ENCODE measurements at places on chromosomes 7 and 10.
A peak's percentile ranks its signal among the peaks of the same experiment; 100 is the strongest.

DNA sequence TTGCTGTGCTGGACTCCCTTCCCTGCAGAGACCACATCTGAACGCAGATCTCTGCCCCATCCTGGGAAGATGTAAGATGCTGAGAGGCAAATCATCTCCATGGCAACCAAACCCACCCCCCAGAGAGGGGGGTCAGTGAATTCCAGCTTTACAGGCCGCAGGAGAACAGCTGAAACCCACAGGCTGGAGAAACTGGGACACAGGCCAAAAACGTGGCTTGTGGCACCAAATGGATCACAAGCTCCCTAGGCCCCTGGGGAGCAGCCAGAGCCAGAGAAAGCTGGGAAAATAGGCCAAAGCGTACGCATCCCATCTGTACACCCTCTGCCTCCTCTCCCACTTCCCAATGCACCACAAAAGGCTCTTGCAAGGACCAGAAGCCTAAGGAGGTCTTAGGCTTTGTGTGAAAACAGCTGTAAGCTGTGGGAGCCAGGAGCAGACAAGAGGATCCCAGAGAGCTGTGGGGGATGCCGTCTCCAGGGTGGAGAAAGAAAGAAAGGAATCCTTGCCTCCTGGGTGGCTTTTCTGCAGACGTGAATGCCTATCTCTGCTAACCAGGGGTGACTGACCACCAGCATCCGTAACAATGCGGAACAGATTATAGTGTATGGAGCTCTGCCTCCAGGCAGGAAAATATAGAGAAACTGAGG lies 59.5 kb downstream of the TMEM130 start:
- DNase-seq = no peak

- DNase-seq = no peak
These were observed 16.7 kb downstream of the UBTD1 start for GRCh38 chr10:97515271-97515978.

- DNase-seq = no peak
These were observed 190.6 kb downstream of the HERPUD2 start for GRCh38 chr7:35504365-35504764.

DNA sequence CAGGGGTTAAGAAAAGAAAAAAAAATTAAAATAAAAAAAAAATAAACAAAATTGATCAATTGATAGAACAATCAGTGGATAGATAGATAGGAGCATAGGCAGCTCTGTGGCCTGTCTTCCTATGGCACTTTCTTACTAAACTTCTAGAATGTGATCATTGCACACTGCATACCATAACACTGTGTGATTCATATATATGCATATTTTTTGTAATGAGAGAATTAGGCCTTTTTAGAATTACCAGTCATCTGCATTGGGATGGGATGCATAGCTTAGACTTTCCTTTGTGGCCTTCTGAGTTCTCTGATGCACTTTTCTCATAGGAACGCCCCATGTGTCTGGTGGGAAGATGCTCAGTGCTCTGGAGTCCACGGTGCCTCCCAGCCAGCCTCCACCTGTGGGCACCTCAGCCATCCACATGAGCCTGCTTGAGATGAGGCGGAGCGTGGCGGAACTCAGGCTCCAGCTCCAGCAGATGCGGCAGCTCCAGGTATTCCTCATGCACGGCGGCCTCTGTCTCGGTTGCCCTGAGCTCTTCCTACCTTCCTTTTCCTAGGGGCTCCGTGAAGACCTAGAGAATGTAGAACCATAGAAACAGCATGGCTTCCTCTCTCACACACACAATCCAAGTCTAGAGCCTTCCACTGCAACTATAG lies 222.5 kb downstream of the ARHGAP21 start:
- no peak for DNase-seq

- no peak for DNase-seq
These were observed 519.6 kb downstream of the REEP3 start for GRCh38 chr10:64040781-64041180.

- DNase-seq = no peak
These were observed 54.1 kb downstream of the LAMB1 start for GRCh38 chr7:107948645-107949442.

- DNase-seq = no peak
These were observed 60.0 kb downstream of the PRF1 start for GRCh38 chr10:70542565-70542938.

GRCh38 chr7:30853576-30853975 lies 58.1 kb upstream of the AQP1 start:
- no peak for DNase-seq

DNA sequence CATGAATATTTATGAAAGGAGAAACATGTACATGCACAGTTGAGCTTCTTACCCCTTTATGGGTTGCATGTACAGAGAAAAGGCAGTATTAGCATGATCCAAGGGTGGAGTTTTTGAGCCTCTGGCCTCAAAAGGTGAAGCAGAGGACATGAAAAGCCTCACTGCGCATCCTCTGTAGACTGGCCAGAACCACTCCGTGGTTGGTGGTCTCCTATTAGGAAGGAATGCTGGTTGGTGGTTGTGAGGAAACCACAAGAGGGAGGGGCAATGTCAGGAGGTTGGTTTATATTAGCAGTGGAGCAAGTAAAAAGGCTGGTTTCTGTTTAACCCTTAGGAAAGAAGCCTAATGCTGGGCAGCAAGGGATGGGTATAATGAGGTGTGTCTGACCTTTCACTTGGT lies 37.5 kb downstream of the AHCYL2 start:
- no peak for DNase-seq

GRCh38 chr7:38154278-38154677 lies 23.8 kb upstream of the STARD3NL start:
- DNase-seq = no peak

- DNase-seq = no peak
These were observed 384.4 kb downstream of the PARD3 start for GRCh38 chr10:34430685-34431084.

DNA sequence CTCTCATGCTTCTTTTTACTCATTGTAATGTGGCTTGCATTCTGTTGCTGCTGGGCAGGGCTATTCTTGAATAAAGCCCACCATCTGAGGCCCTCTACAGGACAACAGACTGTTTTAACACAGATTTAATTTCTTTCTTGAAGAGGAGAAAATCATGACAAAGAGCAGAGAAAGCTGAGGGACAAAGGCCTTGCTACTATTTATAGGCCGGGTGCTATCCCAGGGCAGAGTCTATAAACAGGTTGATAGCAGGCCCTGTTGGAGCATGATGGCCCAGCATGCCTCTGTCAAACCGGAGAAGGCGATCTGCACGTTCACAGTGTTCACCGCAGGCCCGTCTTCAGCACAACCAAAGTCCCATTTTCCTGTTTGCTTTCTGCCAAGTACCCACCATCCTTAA lies 3.0 kb downstream of the VIPR2 start:
- DNase-seq = no peak

- DNase-seq = no peak
These were observed 743 bp downstream of the RBM17 start for GRCh38 chr10:6089334-6090219.

- no peak for DNase-seq
These were observed 38.3 kb downstream of the LRRC72 start for GRCh38 chr7:16564909-16565426.

GRCh38 chr10:101224910-101225823 lies 4.1 kb downstream of the LBX1 start:
- DNase-seq = no peak

DNA sequence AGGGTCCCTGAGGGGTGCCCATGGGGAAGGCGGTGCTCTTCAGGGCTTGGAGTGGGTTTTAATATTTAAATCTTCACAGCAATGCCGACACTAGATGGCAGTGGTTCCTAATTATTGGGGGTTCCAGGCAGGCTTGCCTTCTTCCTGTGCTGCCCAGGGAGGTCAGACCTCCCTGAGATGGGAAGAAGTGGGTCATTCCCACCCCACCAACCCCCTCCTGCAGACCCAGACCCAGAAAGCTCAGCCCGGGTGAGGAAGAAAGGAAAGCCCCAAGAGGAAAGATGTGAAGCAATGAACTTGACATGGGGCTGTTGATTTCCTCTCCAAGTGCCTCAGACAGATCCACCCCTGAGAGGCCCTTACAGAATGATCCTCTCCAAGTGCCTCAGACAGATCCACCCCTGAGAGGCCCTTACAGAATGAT lies 85.1 kb upstream of the LANCL2 start:
- peak; percentile 22 for DNase-seq

DNA sequence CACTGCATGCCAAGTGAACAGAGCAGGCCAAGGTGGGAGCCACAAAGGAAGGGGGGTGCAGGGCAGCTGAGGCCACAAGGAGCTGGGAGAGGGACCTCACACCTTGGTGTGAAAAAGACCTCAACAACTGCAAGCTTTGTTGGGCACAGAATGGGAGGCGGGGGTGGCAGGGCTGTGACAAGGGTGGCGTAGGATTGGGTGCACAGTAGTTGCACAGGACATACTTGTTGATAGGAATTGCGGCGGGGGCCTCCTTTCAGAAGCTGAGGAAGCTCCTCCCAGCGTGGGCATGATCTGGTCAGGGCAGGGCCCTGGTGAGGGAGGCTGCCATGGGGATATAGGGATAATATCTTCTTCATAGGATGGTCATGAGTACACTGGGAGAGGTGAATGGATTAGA lies 25.8 kb downstream of the POLL start:
- DNase-seq = no peak

DNA sequence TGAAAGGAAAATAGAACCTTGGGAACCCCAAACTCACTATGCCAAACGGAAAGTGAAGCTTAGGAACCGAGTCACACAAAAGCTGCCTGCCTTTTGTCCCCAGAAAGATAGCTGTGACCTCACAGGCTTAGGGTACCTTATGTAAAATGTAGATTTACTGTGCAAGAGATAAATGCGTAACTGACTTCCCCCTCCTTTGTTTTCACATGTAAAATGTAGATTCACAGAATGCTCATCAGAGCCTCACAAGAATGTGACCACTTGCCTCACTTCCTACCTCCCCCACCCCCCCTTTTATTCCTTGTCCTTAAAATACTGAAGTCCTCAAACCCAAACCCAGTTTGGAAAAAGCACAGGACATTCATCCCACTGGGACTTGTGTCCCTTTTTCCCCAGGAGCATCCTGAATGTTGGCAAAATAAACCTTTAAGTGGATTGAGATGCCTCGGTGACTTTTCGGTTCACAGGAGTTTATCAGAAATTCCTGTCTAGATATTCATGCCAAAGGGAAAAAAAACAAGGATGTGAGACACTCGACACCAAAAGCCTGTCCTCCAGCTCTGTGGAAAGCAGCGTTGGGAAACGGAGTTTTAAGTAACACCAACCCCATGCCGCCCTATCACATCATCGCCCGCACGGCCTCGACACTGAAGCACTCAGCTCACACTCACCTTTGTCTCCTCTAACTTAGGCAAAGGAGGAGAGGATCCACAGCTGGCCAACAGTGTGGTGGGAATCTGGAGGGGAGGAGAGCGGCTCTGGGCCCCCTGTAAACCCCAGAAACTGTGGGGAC lies 45.9 kb downstream of the SVIL start:
- no peak for DNase-seq

GRCh38 chr7:108193594-108194498 lies 63.7 kb upstream of the LAMB4 start:
- no peak for DNase-seq

DNA sequence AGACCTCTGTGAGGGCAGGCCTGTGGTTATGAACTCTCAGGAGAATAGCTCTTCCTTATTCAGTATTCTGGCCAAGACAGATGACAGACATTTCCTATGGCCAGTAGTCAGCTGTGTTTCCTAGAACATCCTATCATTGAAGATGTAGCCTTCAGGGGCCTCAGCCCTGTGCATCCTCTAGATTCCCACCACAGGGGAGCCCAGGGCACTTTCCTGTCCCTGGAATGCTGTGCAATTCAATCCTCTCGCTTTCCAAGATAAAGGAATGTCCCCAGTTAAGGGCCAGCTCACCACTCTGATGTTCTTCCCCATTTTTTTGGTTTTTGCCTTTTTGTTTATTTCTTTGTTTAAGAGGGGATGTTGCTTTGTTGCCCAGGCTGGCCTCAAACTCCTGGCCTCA lies 578.8 kb upstream of the C7orf33 start:
- no peak for DNase-seq

DNA sequence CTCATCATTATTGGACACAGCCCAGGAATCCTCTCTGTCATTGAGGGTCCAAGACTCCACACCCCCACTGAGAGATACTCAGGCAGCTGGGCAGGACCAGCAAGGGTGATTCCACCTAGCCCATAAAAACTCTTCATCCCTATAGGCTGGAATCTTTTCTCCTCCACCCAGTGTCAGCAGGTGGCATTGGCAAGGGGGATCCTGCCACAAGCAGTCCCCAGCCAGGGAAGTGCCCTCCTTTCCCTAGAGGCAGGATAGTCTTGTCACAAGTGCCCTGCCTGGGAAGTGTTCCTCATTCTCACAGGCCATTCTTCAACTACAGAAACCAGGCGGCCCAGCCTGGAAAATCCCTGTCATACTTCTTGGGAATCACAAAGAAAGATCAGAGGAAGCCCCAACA lies 533.6 kb downstream of the GRID1 start:
- no peak for DNase-seq

GRCh38 chr10:47409171-47409865 lies 25.2 kb upstream of the ZNF488 start:
- no peak for DNase-seq

DNA sequence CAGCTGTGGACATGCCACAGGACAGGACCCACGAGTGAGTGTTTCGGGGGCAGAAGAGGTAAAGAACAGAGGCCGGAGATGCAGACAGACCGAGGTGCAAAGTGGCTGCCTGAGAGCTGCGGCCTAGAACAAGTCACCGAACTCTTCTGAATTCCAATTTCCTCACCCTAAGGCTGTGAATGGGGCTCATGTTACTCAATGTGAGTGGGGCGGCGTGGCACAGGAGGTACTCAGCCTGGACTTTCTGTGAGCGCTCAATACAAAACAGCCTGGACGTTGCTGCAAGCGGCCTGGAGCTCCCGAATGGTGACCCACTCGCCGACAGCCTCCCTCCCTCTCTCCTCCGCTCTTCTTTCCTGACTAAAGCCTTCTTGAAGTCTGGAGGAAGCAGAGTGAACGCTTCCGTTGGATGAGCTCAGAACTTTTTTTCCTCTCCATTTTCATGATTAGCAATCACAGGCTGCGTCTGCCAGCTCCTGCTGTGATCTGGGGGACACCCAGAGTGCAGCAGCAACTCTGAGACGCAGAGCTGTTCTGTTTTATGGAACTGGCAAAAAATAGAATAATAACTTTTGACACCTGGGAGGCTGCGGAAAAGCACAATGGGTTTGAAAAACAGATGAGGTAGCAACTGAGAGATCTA lies 108.5 kb downstream of the PTPRN2 start:
- no peak for DNase-seq

- no peak for DNase-seq
These were observed 82.2 kb upstream of the GPR141 start for GRCh38 chr7:37601321-37601720.
